Chondrocyte (in vitro differentiated cells): ENCODE measurements at places on chromosomes 7 and 10.

GRCh38 chr10:33791272-33791660 is 456.8 kb upstream of the NRP1 start:
- DNase-seq, result no peak

DNA sequence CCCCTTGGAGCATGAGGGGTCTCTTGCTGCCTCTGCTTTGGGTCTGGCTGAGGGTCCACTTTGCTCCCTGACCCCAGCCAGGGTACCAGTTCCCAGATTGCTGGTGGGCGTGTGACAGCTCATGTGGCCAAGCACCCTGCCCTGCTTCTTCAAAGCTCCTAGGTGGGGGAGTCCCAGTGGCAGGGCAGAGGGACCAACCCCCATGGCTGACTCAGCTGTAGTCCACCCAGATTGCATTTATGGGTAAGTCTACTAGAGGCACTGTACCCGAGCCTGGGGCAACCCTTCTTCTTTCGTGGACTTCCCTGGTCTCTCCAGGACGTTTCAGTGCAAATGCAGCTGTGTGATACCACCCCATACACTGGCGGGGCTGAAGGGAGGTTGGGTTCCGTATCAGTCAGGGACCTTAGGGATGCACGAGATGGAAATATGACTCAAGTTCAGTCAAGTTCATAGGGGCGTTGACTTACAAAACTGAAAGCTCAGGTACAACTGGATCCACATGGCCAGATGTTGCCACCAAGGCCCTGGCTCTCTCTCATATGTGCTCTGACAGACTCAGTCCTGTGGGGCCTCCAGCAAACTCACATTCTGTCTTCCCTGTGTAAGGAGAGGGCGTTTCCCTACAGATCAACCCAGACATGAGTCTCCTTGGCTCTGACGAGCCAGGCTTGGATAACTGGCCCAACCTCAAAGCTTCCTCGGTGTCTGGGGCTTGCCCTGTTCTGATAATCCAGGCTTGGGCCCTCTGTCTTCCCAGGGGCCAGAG is 13.6 kb downstream of the PTPRE start:
- DNase-seq, result no peak

DNA sequence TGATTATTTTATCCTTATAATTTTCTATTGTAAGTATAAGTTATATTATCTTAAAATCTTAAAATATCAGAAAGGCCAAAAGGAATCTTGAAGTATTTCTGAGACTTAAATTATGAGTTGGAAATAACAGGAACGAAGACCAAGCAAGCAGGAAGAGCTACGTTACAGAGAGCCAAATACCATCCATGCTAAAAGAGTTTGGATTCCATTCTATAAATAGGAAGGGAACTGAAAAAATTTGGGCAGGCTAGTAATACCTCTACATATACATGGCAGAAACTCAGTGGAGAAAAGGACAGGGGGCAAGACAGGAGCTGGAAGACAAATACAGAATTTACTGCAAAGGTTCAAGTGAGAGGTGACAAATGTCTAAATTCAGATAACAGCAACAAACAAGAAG is 16.7 kb downstream of the ITGB1 start:
- DNase-seq, result no peak

- no peak for DNase-seq
Measured at GRCh38 chr7:92052684-92053083, 81.6 kb downstream of the CYP51A1 start.

DNA sequence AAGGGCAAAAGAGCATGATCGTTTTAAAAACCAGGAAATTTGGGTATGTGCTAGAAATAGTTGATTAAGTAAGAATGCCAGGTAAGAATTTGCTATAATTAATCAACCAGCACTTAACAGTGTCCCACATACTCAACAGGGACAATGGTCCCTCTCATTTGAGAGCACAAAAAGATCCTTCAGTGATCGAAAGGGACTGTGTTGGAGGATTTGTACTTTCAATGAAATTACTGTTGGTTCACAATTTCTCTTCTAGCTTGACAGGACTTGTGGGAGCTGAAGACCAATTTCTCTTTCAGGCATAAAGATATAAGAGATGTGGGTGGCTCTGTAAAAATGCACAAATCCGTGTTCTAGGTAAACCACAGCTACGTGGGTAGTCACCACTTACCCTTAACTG is 12.5 kb upstream of the PLEKHS1 start:
- no peak for DNase-seq

DNA sequence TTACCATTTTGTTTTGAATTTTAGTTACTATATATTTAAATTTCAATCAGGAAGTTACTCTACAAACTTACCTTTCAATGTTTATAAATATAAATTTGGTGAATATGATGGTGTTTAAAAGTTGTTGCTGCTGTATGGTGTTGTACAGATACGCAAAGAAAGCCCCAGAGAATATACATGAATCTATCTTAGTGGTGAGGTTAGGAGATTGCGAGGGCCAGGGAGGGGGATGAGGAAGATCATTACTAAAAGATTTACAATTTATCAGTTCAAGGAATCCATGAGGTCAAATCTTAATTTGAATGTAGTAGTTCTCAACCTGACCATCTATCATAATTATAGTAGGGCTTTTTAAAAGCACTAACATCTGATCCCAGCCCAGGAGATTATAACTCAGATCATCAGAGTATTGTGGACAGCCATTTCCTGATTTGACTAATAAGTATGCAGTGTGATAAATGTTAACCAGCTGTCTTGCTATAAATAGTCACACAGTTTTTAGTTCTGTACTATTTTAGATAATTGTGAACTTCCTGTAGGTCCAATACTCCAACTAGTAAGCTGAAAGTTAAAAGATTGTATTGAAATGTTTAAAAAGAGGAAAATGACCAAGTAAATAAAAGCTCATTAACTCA is 23.6 kb downstream of the FAM3C start:
- DNase-seq, result no peak
